ENCODE measurements at places on chromosomes 16 and 17. TPM values are rescaled to one million over a fixed set of nuclear protein-coding genes. Genes with fewer than 3 reads are reported as not detected.

KRTAP1-4 gene
- not detected for total RNA-seq

MAPT gene
- 120 TPM for total RNA-seq

- DNase-seq: no peak
Observed at GRCh38 chr16:80751167-80751566, 53.2 kb downstream of the CDYL2 start.

- DNase-seq: no peak
Observed at GRCh38 chr17:79294459-79295071, 219.9 kb downstream of the ENGASE start.

DNA sequence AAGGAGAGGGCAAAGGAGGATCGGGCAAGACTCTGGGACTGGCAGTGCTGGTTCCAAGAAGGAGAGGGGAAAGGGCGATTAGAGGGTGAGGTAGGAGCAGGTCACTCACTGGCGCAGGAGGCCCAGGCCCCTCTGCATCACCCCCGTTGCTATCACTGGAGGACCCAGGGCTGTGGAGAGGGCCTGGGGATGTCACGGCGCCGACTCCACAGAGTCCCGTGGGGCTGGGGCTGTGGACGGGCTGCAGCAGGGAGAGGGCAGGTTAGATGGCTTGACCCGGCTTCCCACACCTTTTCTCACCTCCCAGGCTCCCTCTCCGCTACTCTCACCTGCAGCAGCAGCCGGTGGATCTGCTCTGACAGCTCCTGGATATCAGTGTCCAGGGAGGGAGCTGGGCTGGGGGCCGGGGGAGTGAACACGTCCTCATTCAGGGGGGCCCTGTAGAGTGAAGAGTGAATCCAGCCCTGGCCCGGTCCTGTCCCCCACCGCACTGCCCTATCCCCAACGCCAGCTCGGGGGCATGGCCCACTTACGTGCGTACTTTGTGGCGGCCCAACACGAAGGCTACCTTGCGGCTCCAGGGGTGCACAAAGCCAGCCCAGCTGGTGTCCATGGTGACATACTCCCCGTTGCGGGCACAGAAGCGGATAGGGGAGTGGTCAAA is 4.9 kb downstream of the PER1 start:
- no peak for DNase-seq

All from gastrocnemius medialis (tissue), 4 donors.